Right lobe of liver (tissue), 6 donors: ENCODE measurements at places on chromosomes 16 and 17. TPM values are rescaled to one million over a fixed set of nuclear protein-coding genes. Genes with fewer than 3 reads are reported as not detected.
A peak's percentile ranks its signal among the peaks of the same experiment; 100 is the strongest.

DNA sequence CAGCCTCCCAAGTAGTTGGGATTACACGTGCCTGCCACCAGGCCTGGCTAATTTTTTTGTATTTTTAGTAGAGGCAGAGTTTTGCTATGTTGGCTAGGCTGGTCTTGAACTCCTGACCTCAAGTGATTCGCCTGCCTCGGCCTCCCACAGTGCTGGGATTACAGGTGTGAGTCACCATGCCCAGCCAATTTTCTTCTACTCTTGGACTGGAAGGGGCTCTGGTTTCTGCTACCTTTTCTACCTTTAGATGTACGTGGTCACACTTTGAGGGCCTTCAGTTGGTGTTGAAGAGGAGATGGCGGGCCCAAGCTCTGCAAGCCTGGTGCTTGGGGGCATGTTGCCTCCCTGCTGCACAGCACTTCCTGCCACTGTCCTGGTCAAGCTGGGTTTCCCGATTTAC lies 173.6 kb downstream of the PRKCA start:
- DNase-seq: no peak

DNA sequence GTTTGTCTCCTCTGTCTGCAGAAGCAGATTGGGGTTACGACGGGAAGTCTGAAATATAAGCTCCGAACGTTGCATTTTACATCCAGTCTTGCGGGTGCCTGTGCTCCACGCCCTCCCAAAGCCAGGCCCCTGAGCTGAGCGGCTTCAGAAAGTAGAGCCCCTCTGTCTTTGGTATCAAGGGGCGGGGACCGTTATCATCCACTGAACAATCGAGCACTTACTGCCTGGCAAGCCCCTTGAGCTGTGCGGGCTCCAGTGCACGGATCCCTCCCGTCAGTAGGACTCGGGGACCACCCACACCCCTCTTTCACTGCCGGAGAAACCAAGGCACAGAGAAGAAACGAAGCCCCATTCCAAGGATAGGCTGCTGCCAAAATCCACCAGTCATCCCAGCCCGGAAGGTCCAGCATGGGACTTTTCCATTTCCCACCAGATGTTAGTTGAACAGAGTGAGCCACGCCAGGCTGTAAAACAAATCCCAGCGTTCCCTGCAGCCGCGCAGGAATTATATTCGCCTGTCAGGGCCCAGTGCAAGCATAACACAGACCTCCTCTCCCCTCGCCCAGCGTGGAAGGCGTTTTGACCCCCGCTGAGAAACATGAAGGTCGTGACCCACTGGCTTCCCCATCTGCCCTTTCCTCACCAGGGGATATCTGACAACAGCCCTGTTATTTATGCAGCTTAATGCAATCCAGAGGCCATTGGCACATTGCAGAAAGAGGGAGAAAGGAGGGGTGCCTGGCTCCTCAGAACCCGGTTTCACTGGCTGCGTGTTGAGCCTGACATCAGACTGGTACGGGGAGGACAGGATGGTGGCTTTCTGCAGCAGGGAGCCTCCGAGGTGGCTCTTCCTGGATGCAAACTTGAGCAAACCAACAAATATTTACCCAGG lies 212.2 kb upstream of the FOXF1 start:
- DNase-seq: no peak

DNA sequence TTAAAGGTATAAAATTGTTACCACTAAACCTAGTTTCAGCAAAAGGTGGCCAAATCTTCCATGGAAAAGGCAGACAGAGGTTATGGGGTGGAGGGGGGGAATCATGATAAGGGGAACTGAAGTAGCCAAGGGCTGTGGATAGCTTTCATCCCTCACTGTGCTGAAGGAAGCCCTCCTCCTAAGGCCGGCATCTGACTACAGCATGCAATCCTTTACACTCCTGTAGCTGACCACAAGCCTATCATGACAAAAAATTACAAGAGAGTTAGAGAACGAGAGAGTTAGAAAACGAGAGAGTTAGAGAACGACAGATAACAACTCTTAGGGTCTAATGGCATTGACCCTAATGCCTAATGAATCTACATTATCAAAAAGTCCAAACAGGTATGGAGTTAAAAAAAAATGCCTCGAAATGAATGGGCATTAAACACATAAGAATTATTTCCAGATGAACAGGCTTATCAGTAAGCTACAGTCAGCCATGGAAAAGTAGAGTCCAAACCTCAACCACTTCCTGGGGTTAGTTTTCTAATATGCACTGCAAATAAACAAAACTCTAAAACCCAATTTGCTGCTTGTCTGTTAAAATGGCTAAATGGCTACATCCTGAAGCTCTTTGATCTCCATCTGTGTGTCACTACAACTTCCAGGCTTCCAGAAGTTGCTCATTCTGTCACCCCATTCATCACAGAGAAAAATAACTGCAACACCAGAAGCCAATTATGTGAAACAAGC lies 29.7 kb downstream of the DUSP14 start:
- no peak for DNase-seq

GRCh38 chr17:80259457-80260068 lies 1.1 kb upstream of the RNF213 start:
- DNase-seq: peak; percentile 33

MPP3 gene
- total RNA-seq: 2.5 TPM
